ENCODE measurements at places on chromosomes 2 and 18.
A peak's percentile ranks its signal among the peaks of the same experiment; 100 is the strongest.

DNA sequence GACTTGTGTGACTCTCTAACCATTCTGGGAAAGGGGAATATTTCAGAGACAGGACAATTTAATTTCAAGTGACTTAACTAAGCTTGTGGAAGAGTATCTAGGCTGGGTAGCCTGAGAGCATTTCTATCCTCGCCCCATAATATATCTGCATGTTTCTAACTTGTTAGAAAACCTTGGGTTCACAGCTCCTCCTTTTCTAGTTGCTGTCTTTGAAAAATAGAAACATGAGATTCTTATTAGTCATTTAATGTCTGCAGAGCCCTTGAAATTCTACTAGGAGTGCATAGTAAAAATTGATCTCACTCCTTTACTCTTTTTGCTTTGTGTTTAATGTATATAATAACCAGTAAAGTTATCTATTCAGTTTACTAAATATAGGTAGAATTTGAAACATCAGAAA, 22.4 kb downstream of the CTLA4 start:
- no peak for DNase-seq

- DNase-seq: no peak
These were observed 414.2 kb downstream of the NBAS start for GRCh38 chr2:15146960-15147359.

GRCh38 chr18:9103376-9103873, 926 bp downstream of the NDUFV2 start:
- DNase-seq: peak; percentile 53

DNA sequence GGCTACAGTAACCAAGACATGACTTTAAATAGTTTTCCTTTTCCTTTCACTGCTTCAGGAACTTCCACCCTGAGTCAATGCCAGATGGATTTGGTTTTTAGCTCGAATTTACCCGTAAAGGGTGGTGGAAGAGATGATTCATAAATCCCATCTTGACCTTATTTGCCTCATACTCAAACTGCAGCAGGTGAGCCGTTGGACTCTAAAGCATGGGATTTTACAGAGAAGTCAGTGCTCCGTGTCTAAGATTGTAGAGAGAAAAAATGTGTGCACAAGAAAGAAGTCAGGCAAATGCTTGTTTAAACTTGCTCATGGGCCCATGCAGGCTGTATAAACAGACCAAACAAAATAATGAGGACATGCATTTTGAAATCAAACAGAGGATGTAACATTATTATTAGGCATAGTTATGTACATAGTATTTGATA, 369.7 kb upstream of the TRIB2 start:
- no peak for DNase-seq

DNA sequence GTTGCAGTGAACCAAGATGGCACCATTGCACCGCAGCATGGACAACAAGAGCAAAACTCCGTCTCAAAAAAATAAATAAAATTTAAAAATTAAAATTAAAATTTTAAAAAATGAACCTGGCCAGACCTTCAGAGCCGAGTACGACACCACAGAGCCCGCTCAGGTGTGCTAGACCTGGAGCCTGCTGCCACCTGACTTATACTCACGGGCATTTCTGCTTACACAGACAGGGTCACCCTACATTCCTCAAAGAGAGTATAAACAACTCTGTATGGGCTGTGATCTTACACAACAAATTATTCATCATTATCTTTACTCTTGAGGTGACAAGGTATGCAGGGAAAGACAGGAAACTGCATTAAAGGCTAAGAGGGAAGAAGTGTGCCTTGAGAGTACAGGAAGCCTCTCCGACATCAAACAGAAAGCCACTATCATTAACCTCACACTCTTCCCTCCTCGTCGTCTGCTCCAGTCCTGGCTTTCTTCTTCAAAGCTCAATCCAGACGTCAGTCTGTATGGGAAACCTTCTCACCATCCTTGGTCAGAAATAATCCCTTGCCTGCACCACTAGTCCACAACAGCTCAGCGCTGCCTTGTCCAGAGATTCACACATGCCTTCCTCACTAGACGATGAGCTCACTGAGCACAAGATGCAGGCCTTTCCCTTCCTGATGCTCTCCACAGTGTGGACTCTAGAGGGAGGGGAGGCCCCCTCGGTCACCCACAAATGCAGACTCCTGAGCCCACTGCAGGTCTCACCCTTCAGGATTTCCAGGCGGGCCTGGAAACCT, 56.2 kb downstream of the UXS1 start:
- no peak for DNase-seq

DNA sequence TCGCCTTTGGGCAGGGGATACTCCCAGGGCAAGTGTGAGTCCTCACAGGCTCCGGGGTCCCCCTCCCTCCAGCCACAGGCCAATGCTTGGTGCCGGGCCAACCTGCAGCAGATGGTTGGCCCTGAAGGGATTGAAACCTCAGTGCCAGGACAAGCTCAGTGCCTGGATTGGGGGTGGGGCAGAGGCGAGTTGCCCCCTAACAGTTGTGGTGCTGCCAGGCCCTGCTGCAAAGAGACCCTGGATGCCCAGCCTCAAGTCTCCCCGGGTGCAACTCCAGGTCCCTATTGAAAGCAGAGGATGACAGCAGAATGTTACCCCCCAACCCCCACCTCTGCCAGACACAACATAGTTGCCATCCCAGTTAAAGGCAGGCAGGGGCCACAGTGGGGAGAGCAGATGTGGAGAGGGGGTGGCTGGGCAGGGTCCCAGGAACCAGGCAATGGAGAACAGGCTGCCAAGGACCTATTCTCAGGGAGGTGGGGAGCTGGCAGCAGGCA, 9.5 kb upstream of the RNF103 start:
- DNase-seq: no peak

GRCh38 chr2:43559391-43560230, 36.2 kb downstream of the THADA start:
- peak; percentile 30 for DNase-seq

DNA sequence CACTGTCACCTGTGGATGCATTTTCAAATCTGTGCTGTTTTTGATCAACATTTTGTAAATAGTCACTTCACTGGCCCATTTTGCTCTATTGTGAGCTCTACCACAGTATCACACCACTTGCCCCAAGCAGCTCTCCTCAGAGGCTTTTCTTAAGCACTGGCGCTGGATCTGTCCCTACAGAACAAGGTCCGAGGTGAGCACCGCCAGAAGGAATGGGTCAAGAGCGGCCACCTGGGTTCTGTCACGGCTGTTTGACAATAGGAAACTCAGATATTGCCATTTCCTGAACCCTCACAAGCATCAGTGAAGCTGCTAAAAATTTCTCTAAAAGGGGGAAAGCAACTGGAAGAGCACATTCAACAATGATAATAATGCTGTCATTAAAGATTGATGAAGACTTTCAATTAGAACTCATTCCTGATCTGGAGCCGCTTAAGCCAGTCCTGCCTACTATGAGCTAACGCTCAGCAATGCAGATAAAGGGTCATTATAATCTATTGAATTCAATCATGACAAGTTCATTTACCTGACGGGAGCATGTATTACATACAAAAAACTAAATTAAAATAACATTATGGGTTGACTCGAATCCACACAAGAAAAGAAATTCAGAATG, 514.0 kb downstream of the GALR1 start:
- no peak for DNase-seq

GRCh38 chr2:30272286-30272685, 41.0 kb downstream of the LBH start:
- no peak for DNase-seq

- DNase-seq: no peak
These were observed 3.6 kb upstream of the RNF144A start for GRCh38 chr2:6913415-6914157.

DNA sequence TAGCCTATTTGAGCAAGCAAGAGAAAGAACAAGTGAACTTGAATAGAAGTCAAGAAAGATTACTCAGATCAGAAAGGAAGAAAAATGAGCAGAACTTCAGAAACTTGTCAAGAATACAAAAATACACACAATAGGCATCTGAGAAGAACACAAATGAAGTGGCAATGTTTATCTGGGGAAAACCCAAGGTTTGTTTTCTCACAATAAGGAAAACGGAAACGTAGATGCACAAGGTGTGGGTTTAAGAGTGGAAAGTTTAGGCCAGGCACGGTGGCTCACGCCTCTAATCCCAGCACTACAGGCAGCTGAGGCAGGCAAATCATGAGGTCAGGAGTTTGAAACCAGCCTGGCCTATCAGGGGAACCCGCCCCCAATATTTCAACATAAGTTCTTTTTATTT, 159.5 kb upstream of the GYPC start:
- DNase-seq: peak; percentile 14

DNA sequence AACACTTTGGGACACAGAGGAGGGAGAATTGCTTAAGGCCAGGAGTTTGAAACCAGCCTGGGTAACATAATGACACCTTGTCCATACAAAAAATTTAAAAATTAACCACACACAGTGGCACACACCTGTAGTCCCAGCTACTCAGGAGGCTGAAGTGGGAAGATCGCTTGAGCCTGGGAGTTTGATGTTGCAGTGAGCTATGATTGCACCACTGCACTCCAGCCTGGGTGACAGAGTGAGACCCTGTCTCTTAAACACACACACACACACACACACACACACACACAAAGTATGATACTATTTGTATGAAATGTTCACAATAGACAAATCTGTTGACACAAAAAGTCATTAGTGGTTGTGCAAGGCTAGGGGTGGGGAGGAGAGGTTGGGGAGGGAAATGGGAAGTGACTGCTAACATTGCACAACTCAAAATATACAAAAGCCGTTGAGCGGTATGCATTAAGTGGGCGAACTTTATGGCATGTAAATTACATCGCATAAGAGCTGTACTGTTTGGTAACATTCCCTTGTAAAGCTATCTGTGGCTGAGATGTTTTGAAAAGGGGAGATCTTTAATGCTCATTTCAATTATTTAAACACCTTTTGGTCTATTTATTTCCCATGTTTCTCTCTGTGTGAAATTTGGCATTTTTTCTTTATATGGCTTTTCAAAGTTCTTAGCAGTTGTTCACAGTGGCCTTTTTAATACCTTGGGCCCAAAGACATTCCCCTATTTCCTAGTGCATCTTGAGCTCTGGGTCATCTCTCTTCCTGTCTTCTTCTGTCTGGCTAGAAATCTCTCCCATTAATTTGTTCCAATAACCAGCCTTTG, 58.9 kb upstream of the ZNF516 start:
- DNase-seq: no peak

- no peak for DNase-seq
These were observed 222.9 kb downstream of the PTPRM start for GRCh38 chr18:7789856-7790552.

DNA sequence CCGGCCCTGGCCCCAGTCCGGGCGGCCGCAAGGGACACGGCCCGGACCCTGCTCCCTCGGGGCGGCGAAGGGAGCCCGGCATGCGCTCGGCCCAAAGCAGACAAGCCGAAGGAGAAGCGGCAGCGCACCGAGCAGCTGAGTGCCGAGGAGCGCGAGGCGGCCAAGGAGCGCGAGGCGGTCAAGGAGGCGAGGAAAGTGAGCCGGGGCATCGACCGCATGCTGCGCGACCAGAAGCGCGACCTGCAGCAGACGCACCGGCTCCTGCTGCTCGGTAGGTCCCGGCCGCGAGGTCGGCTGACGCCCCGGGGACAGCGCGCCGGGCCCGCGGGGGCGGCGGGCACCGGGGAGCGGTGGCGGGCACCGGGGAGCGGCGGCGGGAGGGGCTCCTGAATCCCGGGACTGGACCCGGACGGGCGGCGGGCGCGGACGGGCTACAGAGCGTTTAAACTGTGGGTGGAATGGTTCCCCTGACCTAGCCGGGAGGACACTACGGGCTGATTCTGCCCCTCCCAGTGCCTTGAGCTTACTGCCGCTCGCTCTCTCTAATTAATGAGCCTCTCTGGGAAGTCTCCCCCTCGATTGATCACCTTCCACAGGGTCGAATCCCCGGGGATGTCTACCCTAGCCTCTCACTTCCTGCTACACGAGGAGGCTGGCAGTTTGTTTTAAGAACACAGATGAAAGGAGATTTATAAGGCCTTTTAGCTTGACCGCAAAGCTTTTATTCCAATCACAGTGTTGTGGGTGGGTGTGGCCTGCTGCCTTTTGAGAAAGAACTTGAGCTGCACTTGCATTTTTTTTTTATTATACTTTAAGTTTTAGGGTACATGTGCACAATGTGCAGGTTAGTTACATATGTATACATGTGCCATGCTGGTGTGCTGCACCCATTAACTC, 853 bp downstream of the GNAL start:
- DNase-seq: peak; percentile 48

- no peak for DNase-seq
These were observed 10.0 kb downstream of the MAPK4 start for GRCh38 chr18:50569930-50570329.

- no peak for DNase-seq
These were observed 520.1 kb downstream of the LRP1B start for GRCh38 chr2:141610564-141611175.

DNA sequence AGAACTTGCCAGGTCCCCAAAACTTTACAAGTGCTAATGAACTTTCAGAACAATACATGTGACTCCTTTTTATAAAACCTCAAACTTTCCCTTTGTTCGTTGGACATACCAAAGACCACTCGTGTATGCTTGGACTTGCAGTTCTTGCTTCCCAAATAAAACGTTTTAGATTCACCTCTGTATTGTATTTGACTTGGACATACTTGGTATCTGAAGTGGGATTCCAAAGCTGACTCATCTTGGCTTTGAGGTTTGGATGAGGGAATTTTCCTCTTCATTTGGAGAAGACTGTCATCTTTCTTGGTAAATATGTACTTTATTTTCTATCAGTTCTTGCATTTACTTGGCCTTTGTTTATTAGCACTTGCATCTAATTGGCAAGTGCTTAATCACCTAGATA, 8.0 kb upstream of the CYB5A start:
- no peak for DNase-seq

- DNase-seq: no peak
These were observed 929.7 kb downstream of the LRP1B start for GRCh38 chr2:141201016-141201565.

GRCh38 chr2:75523313-75524275, 37.1 kb downstream of the EVA1A start:
- no peak for DNase-seq

- DNase-seq: no peak
These were observed 10.7 kb downstream of the DDX1 start for GRCh38 chr2:15602393-15602792.

DNA sequence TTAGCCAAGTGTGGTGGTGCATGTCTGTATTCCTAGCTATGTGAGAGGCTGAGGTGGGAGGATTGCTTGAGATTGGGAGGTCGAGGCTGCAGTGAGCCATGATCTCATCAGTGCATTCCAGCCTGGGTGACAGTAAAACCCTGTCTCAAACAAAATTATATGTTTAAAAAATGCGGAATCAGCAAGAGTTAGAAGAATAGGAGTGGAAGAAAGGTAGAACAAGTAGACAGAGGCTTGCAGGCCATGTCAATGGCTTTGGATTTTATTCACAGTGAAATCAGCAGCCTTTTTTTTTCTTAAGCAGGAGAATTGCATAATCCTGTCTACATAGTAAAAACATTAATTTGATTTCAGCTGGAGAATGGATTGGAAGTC, 7.8 kb upstream of the MTLN start:
- no peak for DNase-seq

DNA sequence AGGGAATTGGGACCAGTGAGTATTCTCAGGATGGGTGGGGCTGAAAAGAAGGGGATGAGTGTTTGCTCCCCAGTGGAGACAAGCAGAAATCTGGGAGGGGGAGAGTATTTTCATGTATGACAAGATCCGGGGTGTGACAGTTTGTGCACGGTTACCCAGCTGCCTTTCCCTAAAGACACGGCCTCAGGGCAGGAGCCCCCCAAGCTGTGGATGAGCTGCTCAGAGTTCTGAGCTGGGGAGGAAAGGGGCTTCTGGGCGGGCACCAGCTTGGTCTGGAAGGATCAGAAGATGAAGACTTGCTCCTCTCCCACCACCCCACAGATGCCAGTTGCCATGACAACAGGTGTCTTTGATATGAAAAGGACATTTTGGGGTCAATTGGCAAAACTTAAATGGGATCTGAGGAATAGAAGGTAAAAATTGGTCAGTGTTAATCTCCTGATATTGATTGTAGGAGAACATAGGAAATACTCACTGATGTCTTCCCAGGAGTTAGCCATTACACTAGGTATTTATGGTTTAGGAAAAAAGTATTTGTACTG, 29.2 kb downstream of the ZCCHC2 start:
- no peak for DNase-seq

Data from MM.1S (cell line).